Vein endothelial cell (primary cell): ENCODE measurements at places on chromosomes 6 and 20. TPM values are rescaled to one million over a fixed set of nuclear protein-coding genes. Genes with fewer than 3 reads are reported as not detected.

The KIF25 gene
- total RNA-seq: not detected in 2 replicates

The GSTA2 gene
- not detected in 2 replicates for total RNA-seq

The RBBP8NL gene
- total RNA-seq: not detected in 2 replicates

The MCCD1 gene
- not detected in 2 replicates for total RNA-seq

The MDFI gene
- total RNA-seq: 43.4 and 82.3 TPM in 2 replicates

The HRH3 gene
- not detected in 2 replicates for total RNA-seq

The CST5 gene
- total RNA-seq: not detected in 2 replicates
